Astrocyte of the hippocampus (primary cell): ENCODE measurements at places on chromosomes 7 and 10.

DNA sequence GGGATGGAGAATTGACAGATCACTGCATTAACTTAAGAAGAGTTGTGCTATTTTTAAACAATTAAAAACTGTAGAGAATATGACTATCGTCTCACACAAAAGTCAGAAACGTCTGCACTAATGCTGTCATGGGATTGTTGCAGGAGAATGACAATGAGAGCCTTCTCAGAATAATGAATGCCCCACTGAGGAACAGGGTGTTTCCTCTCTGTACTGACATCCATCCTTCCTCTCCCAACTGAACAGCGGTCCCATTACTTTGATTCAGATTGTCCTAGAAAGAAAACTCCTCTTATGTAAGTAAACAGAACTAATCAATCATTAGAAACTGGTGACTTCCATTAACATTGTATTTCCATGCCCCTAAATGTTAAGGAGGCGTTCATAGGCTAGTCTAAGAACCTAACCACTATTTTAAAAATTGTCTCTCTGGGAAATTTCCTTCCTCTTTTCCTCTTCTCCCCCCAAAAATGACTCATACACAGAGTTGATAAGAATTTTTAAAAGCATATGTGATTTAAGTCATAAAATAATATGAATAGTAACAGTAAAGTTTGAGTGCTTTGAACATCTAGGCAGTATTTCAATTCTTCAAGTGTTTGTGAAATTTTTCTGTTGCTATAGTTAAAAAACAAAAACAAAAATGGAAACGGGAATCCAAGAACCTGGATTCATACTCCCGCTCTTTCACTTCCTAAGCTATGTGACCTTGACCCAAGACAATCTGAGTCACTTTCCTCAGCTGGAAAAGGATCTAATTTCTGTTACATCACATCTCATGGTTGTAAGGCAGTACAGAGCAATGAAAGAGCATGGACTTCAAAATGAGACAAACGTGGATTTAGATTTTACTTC, 12.7 kb upstream of the MACC1 start:
- no peak for DNase-seq

GRCh38 chr7:2821161-2821841, 22.8 kb downstream of the GNA12 start:
- peak; percentile 77 for DNase-seq

DNA sequence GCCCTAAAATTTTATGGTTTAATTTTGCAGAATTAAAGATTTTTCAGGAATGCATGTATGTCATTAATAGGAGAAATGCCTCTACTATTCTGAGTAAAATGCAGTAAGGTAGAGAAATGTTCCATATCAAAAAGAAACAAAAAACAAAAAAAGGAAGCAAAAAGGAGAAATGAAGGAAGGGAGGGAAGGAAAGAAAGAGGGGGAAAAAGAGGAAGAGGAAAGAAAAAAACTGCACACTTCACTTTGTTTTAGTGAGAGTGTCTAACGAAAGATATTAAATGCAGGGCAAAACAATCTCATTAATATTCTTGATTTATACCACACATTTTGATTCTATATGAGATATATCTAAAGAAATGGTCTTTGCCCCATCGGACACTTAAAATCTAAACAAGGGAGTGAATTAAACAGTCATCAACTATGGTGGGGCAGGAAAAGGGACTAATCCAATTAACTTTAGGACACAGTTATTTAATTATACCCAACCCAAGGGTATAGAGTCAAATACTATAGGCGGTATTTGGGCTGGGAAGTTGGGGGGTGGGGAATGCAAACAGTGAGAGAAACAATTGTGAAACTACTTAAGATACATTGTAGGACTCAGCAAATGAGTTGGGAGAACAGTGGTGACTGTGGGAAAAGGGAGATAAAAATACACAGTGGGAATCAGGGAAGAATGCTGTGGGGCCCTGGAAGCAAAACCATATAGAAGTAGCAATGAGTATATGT, 27.0 kb downstream of the IMMP2L start:
- DNase-seq, result no peak

GRCh38 chr10:91880310-91880709, 29.0 kb downstream of the FGFBP3 start:
- peak; percentile 14 for DNase-seq

GRCh38 chr10:8315619-8316021, 261.1 kb downstream of the GATA3 start:
- no peak for DNase-seq

- no peak for DNase-seq
Observed at GRCh38 chr7:57256637-57257375, 124.6 kb upstream of the ZNF479 start.

DNA sequence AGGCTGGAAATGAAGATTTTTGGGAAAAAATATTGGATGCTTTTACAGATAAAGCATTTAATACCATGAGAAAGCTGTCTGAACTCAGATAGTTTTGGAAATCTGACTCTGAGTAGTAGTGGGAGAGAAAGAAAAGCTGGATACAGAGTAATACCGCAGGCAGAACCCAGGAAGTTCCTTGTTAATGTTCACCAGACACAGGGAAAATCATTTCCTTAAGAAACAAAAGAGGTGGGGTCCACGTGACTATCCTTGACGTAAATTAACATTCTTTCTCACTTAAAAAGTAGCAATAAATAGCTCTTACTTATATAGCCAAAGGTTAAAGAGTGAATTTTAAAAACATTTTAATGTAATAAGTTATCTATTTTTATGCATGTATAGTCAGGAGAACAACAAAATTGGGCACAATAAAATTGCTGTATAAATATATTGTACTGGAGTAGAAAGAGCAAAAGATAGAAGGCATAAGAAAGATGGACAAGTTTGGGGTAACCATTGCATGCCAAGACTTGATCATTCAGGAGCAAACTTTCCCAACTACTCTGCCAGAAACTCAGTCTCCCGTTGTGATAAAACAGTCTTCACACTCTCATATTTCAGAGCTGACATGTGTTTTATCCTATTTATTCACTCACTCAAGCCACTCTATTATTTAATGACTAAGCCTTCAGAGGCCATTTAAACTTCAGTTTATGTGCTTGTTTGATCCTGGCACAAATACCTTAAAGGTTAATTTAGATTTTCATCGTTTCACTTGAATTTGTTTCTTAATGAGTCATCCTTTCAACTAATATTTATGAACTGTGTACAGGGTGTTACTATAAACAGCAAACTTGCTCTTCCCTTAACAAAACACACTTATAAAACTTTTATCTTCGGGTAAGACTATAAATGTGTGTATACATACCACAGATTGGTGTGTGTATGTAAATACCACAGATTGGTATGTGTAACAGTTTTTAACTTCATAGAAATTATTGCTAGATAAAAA, 143.1 kb downstream of the GNAI1 start:
- peak; percentile 45 for DNase-seq
